Activated T-helper 2 cell treated with anti-CD3 and anti-CD28 coated beads, Interferon-gamma antibody, Interleukin-2, Interleukin-4, amounts not matched to agents 10 μg/mL and 5 μg/mL and 100 μg/mL, durations not matched to agents 14 hours and 24 hours and 36 hours (primary cell): ENCODE measurements at places on chromosomes 7 and 10. TPM values are rescaled to one million over a fixed set of nuclear protein-coding genes. Genes with fewer than 3 reads are reported as not detected.

Gene MEIG1
- total RNA-seq = 0.62 TPM in 1 of 2 replicates, not detected in the other

Gene CCZ1B
- 83.1 and 85.7 TPM in 2 replicates for total RNA-seq

Gene GRID2IP
- 0.18 and 0.23 TPM in 2 replicates for total RNA-seq

Gene KCND2
- total RNA-seq = not detected in 2 replicates

Gene ADAMTS14
- 0.39 and 0.46 TPM in 2 replicates for total RNA-seq

Gene DYNC1I1
- total RNA-seq = not detected in 2 replicates

Gene ATG9B
- total RNA-seq = 5.0 and 6.4 TPM in 2 replicates

Gene BTRC
- 18.2 and 21.0 TPM in 2 replicates for total RNA-seq

GRCh38 chr7:115694424-115694823 is 336.1 kb downstream of the TFEC start:
- H3K4me1 ChIP-seq = no peaks in the 10 kb centered on the region
- H3K4me3 ChIP-seq = no peak overlapping the region
- H3K27me3 ChIP-seq = no peaks in the 10 kb centered on the region
- H3K36me3 ChIP-seq = no peaks in the 10 kb centered on the region

GRCh38 chr7:101168412-101169049 is 3.2 kb upstream of the VGF start:
- H3K4me3 ChIP-seq = peak overlapping the region; percentile 20
- peaks cover 65% of the 10 kb centered on the region for H3K27me3 ChIP-seq
- H3K36me3 ChIP-seq = no peaks in the 10 kb centered on the region
- H3K27ac ChIP-seq = no peak overlapping the region
- H3K4me1 ChIP-seq = peaks cover 55% of the 10 kb centered on the region

DNA sequence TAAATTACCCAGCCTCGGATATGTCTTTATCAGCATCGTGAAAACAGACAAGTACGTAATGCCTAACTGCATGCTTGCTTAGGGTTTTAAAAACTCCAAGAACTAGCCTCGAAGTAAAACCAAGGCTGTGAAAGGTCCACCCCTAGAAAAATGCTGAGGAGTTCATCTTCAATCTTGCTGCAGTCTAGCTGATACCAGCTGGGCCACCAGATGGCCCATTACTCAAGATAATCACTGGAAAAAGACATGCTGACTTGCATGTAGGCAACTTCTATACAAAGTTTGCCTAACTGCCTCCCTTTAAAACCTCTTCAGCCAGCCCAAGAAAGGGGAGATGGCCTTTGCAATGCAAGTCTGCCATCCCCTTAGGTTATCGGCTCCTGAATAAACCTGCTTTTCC is 614.1 kb downstream of the GALNT17 start:
- no peak overlapping the region for H3K4me3 ChIP-seq
- H3K36me3 ChIP-seq = no peaks in the 10 kb centered on the region
- no peaks in the 10 kb centered on the region for H3K27me3 ChIP-seq
- no peaks in the 10 kb centered on the region for H3K4me1 ChIP-seq

DNA sequence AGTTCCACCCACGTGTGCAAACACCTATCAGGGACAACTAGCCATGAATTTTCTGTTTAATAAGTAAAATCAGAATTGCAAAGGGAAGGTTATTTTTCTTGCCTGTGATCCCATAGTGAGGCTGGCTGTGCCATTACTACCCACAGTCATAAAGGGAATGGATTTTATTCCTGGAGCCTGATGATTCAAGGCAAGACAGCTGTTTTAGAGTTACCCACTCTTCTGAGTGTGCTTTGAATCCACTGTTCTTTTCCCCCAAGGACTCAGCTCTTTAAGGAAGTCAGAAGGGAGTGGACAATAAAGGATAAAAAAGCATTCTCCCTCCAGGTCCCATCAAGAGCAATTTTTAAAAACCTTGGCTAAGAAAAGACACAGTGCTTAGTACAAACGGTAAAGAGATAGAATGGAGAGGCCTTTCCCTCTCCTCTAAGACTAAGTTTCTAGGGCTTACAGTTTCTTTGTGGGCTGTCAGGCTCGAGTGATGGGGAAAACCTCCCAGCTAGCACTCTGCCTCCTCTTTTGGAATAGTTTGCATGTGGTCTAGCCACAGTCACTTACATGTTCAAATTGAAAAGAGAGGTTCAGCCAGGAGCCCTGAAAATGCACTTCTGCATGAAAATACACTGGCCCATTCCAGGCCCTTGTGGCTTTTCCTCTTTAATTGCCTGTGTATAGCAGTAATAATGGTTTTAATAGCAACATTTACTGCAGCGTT is 5.1 kb upstream of the LRRC4 start:
- H3K27ac ChIP-seq = no peak overlapping the region
- DNase-seq = no peak
- peaks cover 8% of the 10 kb centered on the region for H3K27me3 ChIP-seq
- H3K36me3 ChIP-seq = peaks cover 9% of the 10 kb centered on the region

DNA sequence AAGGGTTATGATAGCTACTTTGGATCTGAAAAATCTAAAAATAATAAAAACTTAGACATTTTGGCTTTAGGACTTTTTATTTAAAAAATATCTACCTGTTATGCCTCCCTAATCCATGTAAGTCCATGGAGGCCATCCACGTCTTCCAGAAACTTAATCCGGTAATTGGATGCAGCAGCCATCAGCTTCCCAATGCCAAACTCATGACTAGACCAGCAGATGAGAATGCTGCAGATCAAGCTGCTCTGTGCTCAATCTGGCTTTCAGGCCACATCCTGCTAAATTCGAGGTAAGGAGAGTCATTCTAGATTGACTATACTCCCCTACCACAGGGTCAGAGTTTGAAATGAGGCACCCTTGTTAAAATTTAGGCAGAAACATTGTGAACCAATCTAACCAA is 168.5 kb upstream of the TCERG1L start:
- H3K4me1 ChIP-seq = no peaks in the 10 kb centered on the region
- H3K27me3 ChIP-seq = no peaks in the 10 kb centered on the region
- H3K36me3 ChIP-seq = no peaks in the 10 kb centered on the region

GRCh38 chr10:29151005-29151404 is 137.9 kb upstream of the LYZL1 start:
- no peaks in the 10 kb centered on the region for H3K36me3 ChIP-seq
- no peak overlapping the region for H3K4me3 ChIP-seq
- no peaks in the 10 kb centered on the region for H3K27me3 ChIP-seq
- no peak overlapping the region for H3K27ac ChIP-seq
- no peaks in the 10 kb centered on the region for H3K4me1 ChIP-seq

GRCh38 chr10:128928231-128928836 is 538.7 kb upstream of the MGMT start:
- no peaks in the 10 kb centered on the region for H3K4me1 ChIP-seq
- no peaks in the 10 kb centered on the region for H3K36me3 ChIP-seq
- no peak overlapping the region for H3K4me3 ChIP-seq
- H3K27me3 ChIP-seq = peaks cover 8% of the 10 kb centered on the region
- H3K27ac ChIP-seq = no peak overlapping the region

- DNase-seq = no peak
- H3K36me3 ChIP-seq = no peaks in the 10 kb centered on the region
- peaks cover 18% of the 10 kb centered on the region for H3K27me3 ChIP-seq
- H3K27ac ChIP-seq = no peak overlapping the region
- H3K4me1 ChIP-seq = peaks cover 20% of the 10 kb centered on the region
These were observed 29.6 kb upstream of the ZRANB1 start for GRCh38 chr10:124912101-124912886.

GRCh38 chr10:6667679-6668270 is 87.7 kb upstream of the PRKCQ start:
- no peaks in the 10 kb centered on the region for H3K27me3 ChIP-seq
- H3K4me3 ChIP-seq = no peak overlapping the region
- no peak overlapping the region for H3K27ac ChIP-seq
- DNase-seq = no peak
- H3K36me3 ChIP-seq = no peaks in the 10 kb centered on the region

DNA sequence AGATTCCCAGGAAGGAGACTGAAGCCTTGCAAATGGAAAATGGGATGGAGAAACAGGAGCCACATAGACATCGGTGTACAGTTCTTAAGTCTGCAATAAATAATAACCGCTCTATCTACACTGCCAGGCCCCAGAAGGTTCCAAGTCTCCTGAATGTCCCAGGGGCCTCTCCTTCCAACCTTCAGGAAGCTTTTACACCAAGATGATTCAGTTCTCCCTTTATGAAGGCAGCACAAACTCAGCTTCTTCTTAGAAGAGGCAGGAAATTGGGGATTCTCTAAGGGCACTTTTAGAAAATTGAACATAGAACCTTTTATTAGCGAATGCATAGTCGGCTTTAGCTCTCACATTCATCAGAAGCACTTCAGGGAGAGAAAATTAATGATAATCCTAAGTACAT is 130.8 kb upstream of the LYZL1 start:
- H3K27ac ChIP-seq = no peak overlapping the region
- no peaks in the 10 kb centered on the region for H3K4me1 ChIP-seq
- no peak overlapping the region for H3K4me3 ChIP-seq
- no peaks in the 10 kb centered on the region for H3K27me3 ChIP-seq
- no peak for DNase-seq

GRCh38 chr7:111803015-111803758 is 240.9 kb upstream of the IMMP2L start:
- H3K27ac ChIP-seq = no peak overlapping the region
- H3K4me1 ChIP-seq = no peaks in the 10 kb centered on the region
- no peak overlapping the region for H3K4me3 ChIP-seq
- no peaks in the 10 kb centered on the region for H3K27me3 ChIP-seq

GRCh38 chr7:17506095-17506494 is 207.6 kb downstream of the AHR start:
- no peak overlapping the region for H3K4me3 ChIP-seq
- H3K36me3 ChIP-seq = no peaks in the 10 kb centered on the region
- DNase-seq = no peak
- H3K27ac ChIP-seq = no peak overlapping the region

- no peak overlapping the region for H3K4me3 ChIP-seq
- H3K27ac ChIP-seq = no peak overlapping the region
- DNase-seq = no peak
- H3K36me3 ChIP-seq = no peaks in the 10 kb centered on the region
- H3K27me3 ChIP-seq = no peaks in the 10 kb centered on the region
These were observed 887.6 kb downstream of the NRG3 start for GRCh38 chr10:82762641-82763040.

DNA sequence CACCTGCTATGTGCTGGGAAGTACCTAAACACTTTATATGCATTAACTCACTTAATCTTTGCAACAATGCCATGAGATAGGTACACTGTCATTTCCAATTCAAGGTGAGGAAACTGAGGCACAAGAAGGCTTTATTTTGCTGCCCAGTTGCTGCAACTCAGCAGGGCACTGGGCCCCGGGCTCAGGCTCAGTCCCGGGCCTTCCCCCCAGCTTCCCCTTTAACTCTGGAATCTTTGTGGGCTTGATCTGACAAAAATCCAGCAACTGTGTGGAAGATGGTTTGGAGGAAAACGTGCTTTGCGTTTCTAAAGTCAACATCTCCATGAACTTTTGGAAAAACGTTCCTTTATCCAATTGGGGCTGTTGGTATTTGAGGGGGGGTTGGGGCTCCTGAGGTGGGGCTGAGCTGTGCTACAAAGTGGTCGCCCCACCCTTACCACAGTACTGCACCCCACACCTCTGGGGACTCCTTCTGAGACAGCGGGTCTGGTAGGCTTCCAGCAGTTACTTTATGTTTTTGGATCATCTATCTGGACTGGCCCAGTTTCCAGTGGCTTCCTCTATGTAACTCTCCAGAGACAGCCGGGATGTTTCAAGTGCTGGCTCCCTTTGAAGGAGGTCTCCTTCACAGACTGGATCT is 40.5 kb upstream of the CAMK1D start:
- no peak for DNase-seq
- no peaks in the 10 kb centered on the region for H3K4me1 ChIP-seq
- H3K4me3 ChIP-seq = no peak overlapping the region
- no peak overlapping the region for H3K27ac ChIP-seq
- no peaks in the 10 kb centered on the region for H3K27me3 ChIP-seq
- H3K36me3 ChIP-seq = no peaks in the 10 kb centered on the region
